ENCODE measurements at places on chromosomes 7 and 10. TPM values are rescaled to one million over a fixed set of nuclear protein-coding genes. Genes with fewer than 3 reads are reported as not detected.

DNAJC1 gene
- total RNA-seq = 26.5 TPM

CNPY1 gene
- not detected for total RNA-seq

NAT16 gene
- total RNA-seq = 0.19 TPM

PTPN20 gene
- total RNA-seq = 3.9 TPM

NKX1-2 gene
- 0.05 TPM for total RNA-seq

UBTD1 gene
- total RNA-seq = 21.1 TPM

NEUROD6 gene
- not detected for total RNA-seq

GNAT3 gene
- total RNA-seq = not detected

CACNA2D1 gene
- 7.1 TPM for total RNA-seq

MSMB gene
- total RNA-seq = not detected

ZNF425 gene
- 1.4 TPM for total RNA-seq

PLEKHS1 gene
- 0.06 TPM for total RNA-seq

SORCS3 gene
- total RNA-seq = not detected

DNAJB9 gene
- total RNA-seq = 8.9 TPM

ATOH7 gene
- total RNA-seq = 0.08 TPM

AVPI1 gene
- total RNA-seq = 124 TPM

ARID5B gene
- total RNA-seq = 1.9 TPM

CCL24 gene
- total RNA-seq = not detected

CTNNA3 gene
- not detected for total RNA-seq

MPP7 gene
- 0.11 TPM for total RNA-seq

ZYX gene
- 162 TPM for total RNA-seq

PKD2L1 gene
- total RNA-seq = not detected

PTF1A gene
- not detected for total RNA-seq

FGL2 gene
- total RNA-seq = not detected

LIPM gene
- total RNA-seq = not detected

PODXL gene
- total RNA-seq = 43.0 TPM

PNLIPRP3 gene
- total RNA-seq = 0.03 TPM

HTRA1 gene
- 47.9 TPM for total RNA-seq

RARRES2 gene
- total RNA-seq = not detected

JAZF1 gene
- total RNA-seq = 5.7 TPM

ASB13 gene
- 25.9 TPM for total RNA-seq

EFCAB10 gene
- total RNA-seq = 3.0 TPM

GNGT1 gene
- total RNA-seq = not detected

LBX1 gene
- total RNA-seq = not detected

SOSTDC1 gene
- not detected for total RNA-seq

NPFFR1 gene
- total RNA-seq = under 0.01 TPM

SLC18A3 gene
- total RNA-seq = not detected

NEURL1 gene
- total RNA-seq = 0.50 TPM

ITGB8 gene
- total RNA-seq = 1.4 TPM

TBXAS1 gene
- 15.6 TPM for total RNA-seq

TAS2R4 gene
- 0.11 TPM for total RNA-seq

ACTL6B gene
- not detected for total RNA-seq
